CD8-positive, alpha-beta T cell (primary cell): ENCODE measurements at places on chromosomes 16 and 17.

DNA sequence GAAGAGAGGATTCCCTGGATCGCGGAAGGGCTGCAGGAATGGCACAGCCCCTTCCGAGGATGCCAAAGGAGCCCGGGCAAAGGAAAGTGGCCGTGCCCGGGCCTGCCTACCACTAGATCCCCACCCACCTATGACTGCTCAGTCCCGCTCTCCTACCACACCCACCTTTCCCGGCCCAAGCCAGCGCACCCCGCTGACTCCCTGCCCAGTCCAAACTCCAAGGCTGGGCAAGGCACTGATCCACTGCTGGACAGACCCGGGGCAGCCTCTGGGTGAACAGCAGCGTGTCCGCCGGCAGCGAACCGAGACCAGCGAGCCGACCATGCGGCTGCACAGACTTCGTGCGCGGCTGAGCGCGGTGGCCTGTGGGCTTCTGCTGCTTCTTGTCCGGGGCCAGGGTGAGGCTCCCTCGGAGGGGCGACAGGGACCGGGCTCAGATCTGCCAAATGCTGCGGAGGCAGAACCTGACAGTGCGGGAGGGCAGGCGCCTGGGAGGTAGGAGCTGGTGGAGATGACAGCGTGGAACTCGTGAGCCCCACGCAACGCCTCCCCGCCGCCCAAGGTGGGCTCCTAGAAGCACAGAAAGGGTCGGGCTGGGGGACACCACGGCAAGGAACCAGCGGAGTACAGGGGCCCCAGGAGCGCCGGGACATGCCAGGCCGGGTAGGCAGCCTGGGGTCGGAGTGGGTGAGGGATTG lies at the start of gene CES2:
Gene CES2 (plus strand): TSS at position 203 of the 698 bp plus-strand sequence. CDS start 120 bp downstream, at position 323.
- no peak for DNase-seq

DNA sequence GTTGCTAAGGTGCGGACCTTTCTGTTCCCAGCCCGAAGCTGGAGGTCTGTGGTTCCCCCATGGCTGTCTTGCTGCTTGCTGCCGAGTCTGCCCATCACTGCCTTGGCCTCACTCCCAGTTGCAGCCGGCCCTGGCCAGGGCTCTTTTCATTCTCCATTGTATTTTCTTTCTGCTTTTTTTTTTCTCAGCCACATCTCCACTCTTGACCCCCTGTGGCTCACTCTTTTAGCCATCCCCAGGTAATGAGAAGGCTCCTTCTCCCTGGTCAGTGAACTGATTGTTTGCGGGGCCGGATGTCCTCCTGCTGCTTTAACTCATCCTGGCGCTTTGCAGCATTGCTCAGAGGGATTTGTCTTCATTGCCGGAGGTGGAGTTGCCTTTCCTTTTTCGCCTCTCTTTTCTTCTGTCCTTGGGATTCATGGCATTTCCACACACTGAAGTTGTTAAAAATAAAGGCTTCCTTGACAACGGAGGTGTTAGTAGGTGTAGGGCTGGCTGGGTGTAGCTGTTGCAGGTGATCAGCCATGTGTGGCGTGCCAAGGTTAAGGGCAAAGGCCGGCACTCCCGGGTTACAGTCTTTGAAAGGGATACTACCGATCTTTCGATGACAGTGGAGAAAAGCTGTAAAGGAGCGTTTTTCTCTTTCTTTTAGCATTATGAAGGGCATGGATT lies 34.1 kb downstream of the MAP2K6 start:
- no peak for DNase-seq

DNA sequence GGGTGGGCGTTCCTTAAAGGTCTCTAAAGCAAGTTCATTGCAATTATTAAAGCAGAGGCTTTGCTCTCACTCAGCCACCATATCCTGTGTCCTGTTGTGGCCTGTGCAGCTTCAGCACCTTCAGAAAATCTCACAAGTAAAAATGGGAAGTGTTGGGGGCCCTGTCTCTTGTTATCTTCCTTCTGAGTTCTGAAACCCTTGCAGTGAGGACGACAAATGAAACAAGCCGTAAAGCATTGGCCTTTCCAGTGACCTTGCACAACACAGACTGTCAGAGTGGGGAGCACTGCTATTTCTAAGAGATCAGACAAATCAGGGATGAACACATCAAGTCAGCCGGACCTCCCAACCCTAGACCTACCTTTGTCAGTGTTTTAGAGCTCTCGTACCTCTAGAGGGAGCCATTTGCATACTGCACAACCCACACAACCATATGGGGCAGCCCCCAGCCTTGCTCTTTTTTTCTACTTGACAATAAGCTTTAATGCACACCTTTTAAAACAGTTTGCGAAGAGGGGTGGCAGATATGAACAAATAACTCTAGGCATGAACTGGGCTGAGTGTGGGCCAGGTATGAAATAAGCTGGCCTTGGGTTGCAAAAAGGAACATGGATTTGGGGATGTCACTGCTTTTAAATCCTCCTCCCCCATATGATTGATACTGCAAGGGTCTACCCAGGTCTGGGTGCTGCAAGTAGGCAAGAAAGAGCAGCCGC lies 89.8 kb downstream of the KATNIP start:
- no peak for DNase-seq

- no peak for DNase-seq
Measured at GRCh38 chr16:52546291-52547003, 496 bp downstream of the TOX3 start.

GRCh38 chr16:15876503-15876902 lies 11.9 kb downstream of the CEP20 start:
- no peak for DNase-seq

DNA sequence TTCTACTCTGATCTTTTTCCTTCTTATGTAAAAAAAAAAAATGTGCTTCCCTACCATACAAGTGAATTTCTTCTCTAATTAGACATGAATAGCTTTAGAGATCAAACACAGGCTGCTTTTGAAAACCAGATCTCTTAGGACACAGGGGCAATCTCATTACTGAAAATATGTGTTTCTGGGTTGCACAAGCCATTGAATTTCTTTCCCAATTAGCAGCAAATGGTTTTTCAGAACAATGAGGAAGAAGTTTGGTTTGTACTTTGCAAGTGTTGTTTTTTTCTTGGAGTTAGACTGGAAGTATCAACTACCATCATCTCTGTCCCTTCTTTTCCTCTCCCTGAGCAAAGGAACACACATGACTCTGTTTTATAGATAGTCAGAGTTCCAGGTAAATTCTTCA lies 5.6 kb upstream of the ANKS4B start:
- no peak for DNase-seq

DNA sequence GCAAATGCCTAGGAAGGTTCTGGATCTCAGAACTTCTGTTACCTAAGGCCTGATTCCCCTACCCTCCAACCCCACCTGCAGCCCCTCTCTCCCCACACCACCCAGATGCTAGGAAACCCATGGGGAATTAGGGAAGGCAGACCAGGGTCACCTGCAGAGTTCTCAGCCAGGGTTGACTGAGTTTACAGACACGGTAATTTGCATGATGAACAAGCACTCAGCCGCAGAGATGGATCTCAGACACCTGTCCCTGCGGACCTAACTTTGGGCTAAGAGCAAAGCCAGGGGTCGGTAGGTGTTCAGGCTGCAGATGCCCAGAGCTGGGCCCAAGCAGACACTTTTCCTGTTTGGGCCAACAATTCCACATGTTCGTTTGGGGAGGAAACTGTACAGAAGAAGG lies 2.9 kb downstream of the ABI3 start:
- no peak for DNase-seq

DNA sequence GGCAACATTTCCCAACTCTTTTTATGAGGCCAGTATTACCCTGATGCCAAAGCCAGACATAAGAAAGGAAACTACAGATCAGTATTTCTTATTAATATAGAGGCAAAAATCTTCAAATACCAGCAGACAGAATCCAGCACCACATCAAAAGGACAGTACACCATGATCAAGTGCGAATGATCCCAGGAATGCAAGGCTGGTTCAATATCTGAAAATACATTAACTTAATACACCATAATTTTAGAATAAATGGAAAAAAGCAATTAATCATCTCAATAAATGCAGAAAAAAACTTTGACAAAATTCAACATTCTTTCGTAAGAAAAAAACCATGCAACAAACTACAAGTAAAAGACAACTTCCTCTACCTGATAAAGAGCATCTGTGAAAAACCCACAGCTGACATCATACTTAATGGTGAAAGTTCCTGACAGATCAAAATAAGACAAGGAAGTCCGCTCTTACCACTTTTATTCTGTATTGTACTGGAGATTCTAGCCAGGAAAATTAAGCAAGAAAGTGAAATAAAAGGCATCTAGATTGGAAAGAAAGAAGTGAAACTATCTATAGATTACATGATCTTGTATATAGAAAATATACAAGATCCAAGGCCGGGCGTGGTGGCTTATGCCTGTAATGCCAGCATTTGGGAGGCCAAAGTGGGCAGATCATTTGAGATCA lies 26.4 kb upstream of the MAPK3 start:
- DNase-seq = no peak

GRCh38 chr17:63423963-63424362 lies 22.1 kb downstream of the CYB561 start:
- no peak for DNase-seq

DNA sequence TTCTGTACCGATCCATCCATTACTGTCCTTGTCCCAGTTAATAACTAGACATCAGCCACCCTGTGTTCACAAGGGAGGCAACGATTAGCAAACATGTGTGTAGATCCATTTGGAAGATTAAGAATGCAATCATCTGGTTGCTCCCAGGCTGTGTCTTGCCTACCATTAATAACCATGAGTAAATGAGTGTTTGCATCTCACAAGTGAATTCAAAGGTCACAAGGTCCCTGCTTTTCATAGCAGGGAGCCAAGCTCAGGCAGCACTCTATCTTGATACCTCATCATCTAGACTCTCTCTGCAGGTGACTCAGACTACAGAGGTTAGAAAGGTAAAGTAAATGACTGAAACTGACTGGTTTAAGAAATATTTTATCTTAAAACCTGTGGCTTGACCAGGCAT lies 25.3 kb downstream of the VWA3A start:
- DNase-seq = no peak

DNA sequence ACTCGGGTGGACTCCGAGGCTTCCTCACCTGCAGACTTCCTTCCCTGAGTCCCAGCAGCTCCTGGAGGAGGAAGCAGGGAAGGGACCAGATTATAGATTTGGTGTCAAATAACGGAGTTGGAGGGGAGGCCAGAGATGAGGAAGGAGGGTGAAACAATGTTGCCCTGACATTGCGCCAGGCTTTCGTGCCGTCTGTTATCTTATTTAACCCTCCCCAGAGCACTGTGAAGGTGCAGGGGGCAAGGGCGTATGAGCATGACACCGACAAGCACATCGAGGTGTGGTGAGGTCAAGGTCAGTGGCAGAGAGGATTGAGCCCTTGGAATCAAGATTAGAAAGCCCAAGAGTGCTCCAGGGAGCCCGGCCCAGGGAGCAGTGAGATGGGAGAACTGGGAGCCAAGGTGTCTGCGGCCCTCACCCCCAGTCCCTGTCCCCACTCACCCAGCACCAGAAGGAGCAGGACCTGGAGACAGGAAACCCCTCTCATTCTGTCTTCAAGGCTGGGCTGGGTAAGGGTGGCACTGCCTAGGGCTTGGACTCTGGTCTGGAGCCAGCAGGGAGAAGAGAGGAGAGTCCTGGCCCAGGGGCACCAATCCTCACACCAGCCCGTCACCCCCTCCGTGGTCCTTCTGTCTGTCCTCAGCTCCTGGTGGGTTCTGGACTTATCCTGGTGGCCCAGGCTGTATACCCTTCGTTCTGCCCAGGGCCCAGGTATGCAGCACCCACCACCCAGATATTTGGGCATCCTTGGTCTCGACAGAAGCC lies 1.1 kb downstream of the PRSS33 start:
- no peak for DNase-seq

DNA sequence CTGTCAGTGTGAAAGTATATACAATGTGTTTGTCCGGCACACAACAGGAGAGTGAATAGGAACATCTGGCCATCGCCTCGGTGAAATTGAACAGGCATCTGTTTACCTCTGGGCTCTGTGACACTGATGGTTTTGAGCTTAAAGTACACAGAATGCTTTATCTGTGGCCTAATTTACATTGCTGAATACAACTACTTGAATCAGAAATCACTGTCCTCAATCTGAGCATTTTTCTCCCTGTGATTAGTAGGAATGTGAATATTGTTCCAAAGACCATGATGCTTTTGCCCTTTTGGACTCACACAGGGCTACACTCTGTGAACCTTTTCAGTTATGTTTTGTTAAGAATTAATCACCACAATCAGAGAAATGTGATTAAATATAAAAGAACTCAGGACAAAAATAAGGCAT lies 323.0 kb upstream of the TBX2 start:
- no peak for DNase-seq

- DNase-seq = no peak
Measured at GRCh38 chr16:27642756-27643155, 92.8 kb downstream of the KATNIP start.

- DNase-seq = no peak
Measured at GRCh38 chr17:47131761-47132160, 57.3 kb downstream of the CDC27 start.

DNA sequence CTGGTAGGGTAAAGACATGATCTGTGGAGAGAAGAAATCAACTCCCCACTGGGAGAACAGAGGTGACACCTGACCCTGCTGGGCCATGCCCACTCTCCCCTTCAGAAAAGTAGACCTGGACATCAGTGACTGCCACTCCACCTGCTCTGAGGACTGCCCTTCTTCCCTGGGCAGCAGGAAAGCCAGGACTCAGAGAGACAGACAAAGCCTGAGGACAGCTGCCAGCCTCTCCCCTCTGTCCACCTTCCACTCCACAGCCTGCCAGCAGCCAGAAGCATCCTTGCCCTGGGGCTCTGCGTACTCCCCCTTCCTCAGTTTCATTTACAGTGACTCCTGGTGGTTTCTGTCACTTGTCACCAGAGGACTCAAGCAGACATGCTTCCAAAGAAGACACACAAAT lies 24.5 kb downstream of the ZDHHC7 start:
- DNase-seq = no peak

DNA sequence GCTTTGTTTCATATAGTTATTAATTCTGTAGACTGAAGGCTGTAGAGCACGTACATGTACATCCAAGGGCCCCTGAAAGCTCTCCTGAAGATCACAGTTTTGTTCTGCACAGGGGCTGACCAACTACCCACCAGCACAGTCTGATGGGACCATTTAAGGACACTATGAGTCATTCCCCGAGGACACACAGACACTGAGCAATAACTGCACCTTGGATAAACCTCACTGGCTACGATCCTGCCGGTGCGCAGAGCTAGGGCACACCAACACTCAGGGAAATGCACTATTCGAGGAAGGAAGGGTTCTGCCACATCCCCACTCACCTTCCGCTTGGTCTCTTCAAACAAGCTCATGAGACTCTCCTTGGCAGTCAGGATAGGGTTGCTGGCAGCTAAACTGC lies 20.3 kb downstream of the SMG6 start:
- no peak for DNase-seq

GRCh38 chr16:17069681-17070080 lies 401.1 kb downstream of the XYLT1 start:
- DNase-seq = no peak

DNA sequence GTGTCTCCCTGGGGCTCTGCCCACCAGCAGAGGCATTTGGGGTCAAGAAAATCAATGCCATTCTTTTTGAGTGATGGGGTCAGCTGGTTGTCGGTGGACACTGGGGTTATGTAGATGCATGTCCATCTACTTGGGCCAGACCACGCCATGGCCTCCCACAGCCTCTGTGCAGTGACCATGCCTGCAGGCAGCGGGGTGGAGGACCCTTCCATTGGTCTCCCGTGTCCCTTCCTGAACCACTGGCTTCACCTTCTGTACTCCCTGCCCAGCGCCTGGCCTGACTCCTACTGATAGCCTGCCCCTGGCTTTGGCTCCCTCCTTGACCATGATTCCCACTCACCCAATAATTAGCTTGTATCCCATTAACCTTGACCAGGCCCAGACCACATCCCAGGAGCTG lies 28.0 kb upstream of the SPNS3 start:
- no peak for DNase-seq
